ENCODE measurements at places on chromosomes 16 and 17.

DNA sequence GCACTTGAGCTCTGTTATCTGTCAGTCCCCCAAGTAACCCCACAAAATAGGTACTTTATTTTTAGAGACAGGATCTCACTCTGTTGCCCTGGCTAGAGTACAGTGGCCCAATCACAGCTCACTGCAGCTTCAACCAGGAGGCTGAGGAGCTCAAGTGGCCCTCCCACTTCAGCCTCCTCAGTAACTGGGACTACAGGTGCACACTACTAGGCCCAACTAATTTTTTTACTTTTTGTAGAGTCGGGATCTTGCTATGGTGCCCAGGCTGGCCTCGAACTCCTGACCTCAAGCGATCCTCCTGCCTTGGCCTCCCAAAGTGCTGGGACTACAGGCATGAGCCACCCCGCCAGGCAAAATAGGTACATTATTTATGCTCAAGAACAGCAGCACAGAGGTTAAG, 99.6 kb downstream of the MGAT5B start:
- DNase-seq: no peak

DNA sequence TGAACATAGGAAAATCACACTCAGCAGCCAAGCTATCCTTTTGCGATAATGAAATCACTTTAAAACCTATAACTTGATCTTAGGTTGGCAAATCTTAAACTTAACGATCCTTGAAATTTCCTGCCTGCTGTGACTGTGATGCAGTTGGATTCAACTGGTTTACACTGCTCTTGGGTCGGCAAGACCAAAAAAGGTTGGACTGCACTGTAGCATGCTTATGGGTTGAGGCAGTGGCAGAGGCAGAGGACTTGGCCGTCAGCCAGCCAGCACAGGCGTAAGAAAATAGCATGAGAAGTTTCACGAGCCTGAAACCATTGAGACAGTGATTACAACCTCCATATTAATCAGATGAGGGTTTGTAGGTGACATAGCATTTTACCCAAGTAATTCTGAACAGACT, 21.4 kb downstream of the WSB1 start:
- peak; percentile 94 for DNase-seq

GRCh38 chr17:61481421-61481820, 29.2 kb downstream of the TBX4 start:
- no peak for DNase-seq

DNA sequence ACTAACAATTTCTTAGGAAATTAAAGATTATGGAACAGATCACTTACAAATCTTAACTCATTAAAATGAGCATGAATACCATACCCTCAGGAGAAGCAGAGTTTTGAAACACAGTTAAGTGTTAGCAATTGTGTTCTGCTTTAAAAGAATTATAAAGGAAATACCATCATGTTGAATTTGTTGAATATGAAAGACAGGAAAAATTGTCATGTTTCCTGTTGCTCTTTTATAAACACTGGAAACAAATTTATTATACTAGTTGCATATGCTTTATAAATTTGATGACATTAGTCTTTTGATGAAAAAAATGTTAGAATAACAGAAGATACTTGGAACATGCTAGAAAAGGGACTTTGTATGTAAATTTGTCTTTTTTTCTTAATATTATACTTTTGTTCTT, 59.7 kb downstream of the VMP1 start:
- DNase-seq: no peak

All from fibroblast of the aortic adventitia (primary cell).